Activated CD8-positive, alpha-beta T cell treated with anti-CD3 and anti-CD28 coated beads for 36 hours (primary cell): ENCODE measurements at places on chromosomes 13 and 19. TPM values are rescaled to one million over a fixed set of nuclear protein-coding genes. Genes with fewer than 3 reads are reported as not detected.

The LIN7B gene
- total RNA-seq, result 2.1 TPM

The ZNF865 gene
- total RNA-seq, result 11.7 TPM

The KLK14 gene
- 0.32 TPM for total RNA-seq

The PIP5K1C gene
- 20.4 TPM for total RNA-seq

The EXOC3L2 gene
- total RNA-seq, result not detected

The FXYD3 gene
- total RNA-seq, result not detected

The ZNF208 gene
- total RNA-seq, result 1.6 TPM

DNA sequence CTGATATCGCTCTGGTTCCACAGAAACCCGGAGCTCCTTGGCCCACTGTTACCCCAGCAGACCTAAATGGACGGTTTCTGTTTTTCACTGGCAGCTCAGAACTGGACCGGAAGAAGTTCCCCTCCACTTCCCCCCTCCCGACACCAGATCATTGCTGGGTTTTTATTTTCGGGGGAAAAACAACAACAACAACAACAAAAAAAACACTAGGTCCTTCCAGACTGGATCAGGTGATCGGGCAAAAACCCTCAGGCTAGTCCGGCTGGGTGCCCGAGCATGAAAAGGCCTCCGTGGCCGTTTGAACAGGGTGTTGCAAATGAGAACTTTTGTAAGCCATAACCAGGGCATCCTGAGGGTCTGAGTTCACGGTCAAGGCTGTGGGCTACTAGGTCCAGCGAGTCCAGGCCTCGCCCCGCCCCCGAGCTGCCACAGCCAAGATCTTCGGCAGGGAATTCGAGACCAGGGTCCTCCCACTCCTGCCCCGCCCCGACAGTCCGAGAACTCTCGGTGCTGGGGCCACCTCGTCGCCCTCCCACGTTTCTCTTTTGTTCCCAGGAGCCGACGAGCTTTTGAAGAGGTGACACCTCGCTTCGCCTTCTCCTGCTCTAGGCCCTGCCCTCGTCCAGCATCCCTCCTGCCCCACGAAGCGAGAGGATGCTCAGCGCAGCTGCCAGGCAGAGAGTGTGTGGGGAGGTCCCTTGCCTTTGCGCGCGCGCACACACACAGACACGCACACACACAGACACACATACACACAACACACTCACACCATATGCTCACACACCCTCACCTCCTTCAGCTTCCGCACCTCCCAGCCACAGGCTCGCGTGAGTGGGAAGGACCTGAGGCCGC lies 8.8 kb downstream of the ZIC2 start:
- no peak for DNase-seq

DNA sequence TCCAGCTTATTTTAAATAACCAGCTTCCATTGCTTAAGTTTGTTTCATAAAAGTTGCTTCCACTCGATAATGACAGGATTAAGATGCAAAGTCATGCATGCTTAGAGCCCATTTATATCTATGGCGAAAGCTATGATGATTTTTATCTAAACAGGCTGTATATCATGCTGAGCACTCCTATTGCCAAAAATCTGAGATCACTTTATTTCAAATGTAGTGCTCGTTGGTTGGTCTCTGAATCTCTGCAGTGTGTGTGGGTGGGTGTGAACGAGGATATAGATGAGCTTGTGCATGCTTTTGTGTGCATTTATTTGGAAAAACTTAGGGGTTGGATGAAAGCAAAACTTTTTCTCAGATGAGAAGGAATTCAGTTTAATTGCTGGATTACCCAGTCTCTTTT lies 27.0 kb upstream of the ARGLU1 start:
- DNase-seq, result no peak

DNA sequence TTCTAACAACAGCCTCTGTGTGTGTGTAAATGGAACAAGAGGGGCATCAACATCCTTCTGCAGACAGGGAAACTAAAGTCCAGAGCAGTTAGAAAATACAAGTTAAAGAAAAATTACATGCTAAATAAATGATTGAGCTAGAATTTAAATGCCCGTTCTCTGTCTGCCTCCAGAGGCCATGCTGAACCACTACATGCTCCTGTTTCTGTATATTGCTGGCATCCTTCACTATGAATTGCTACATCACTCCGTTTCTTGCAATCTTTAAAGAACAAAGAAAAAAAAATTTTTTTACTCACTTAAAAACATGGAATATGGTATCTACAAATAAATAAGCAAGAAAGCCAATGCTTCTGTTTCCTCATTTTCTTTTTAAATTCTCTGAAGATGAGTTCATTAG lies 47.9 kb downstream of the DCT start:
- no peak for DNase-seq

DNA sequence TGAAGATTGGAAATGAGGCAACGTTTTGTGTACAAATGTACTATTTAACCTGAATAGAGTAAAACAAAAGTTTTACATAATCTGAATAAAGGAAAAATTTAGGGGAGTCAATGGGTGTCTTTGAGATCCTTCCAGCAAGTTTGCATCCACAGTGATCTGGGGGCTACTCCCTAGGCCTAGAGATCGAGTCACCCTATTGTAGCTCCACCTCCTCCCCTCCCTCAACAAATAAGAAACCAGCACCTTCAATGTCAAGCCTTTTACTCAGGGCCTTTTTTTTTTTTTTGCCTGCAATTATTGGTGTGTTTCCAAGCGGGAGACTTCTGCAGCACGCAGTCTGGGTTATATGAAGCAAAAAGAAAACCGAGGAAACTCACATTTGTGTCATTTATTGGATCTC lies 16.3 kb upstream of the RAP2A start:
- no peak for DNase-seq

- no peak for DNase-seq
These were observed 107.8 kb downstream of the ELF1 start for GRCh38 chr13:40911341-40911740.

DNA sequence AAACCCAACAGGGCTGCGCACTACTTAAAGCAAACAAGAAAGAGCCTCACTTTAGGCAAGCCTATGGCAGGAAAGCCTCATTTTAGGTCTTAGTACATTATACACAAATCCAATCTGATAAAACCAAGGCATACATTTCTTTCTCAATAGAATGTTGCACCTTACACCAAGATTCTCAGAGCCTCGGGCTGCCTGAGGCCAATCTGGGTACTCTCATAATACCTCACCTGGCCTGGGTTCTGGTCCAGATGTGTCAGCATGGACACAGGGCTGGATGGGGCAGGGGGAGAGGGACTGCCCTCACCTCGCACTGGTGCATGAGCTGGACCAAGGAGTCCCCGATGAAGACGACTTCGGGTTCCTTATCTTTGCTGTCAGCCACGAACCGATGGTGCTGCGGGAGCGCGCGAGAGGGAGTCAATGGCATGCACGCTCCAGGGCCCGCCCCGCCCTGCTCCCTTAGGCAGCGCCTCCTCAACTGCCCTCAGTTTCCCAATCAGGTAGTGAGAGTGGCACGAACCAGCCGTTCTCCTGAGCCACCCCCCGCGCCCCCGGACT lies at the start of gene PRR19:
Gene PRR19 (plus strand): TSS at position 487 of the 558 bp plus-strand sequence. CDS start 7,453 bp downstream, outside the sequence.
- peak; percentile 45 for DNase-seq

- no peak for DNase-seq
These were observed 706 bp downstream of the SERP2 start for GRCh38 chr13:44374348-44374712.

GRCh38 chr13:60108589-60108988 lies 55.1 kb downstream of the DIAPH3 start:
- no peak for DNase-seq

- DNase-seq, result peak; percentile 86
These were observed 62.6 kb downstream of the IER2 start for GRCh38 chr19:13212759-13213330.

- DNase-seq, result peak; percentile 7
These were observed 616 bp upstream of the PCDH17 start for GRCh38 chr13:57630661-57631595.

GRCh38 chr13:19645000-19645399 lies 11.5 kb downstream of the MPHOSPH8 start:
- no peak for DNase-seq

DNA sequence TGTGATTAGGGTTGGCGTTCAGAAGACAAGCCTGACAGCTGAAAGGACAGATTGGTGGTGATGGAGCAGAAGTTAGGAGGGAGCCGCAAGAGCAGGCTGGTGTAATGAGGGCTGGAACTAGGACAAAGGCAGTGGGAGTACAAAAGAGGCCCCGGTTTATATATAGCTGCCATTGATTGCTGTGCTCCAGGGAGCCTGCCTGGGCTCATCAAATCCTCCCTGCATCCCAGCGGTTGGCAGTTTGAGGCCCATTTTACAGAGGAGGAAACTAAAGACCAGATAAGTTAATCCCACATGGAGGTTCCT lies 123.7 kb downstream of the CACNA1A start:
- no peak for DNase-seq

- no peak for DNase-seq
These were observed 695.5 kb upstream of the MIR17HG start for GRCh38 chr13:90652036-90652435.

DNA sequence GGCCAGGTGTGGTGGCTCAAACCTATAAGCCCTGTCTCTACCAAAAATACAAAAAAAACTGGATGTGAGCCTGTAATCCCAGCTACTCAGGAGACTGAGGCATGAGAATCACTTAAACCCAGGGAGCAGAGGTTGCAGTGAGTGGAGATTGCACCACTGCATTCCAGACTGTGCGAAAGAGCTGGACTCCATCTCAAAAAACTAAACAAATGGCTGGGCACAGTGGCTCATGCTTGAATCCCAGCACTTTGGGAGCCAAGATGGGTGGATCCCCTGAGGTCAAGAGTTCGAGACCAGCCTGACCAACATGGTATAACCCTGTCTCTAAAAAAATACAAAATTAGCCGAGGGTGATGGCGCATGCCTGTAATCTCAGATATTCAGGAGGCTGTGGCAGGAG lies 34.9 kb upstream of the ZNF83 start:
- DNase-seq, result no peak
